Stimulated activated CD4-positive, alpha-beta T cell treated with anti-CD3 and anti-CD28 coated beads, Interleukin-2, amount 100 ng/mL, for 4 hours (primary cell): ENCODE measurements at places on chromosomes 2 and 18.

GRCh38 chr2:217729421-217730053, 273.3 kb downstream of the TNS1 start:
- no peak for DNase-seq

GRCh38 chr2:192498747-192499146, 304.0 kb upstream of the TMEFF2 start:
- DNase-seq = no peak

DNA sequence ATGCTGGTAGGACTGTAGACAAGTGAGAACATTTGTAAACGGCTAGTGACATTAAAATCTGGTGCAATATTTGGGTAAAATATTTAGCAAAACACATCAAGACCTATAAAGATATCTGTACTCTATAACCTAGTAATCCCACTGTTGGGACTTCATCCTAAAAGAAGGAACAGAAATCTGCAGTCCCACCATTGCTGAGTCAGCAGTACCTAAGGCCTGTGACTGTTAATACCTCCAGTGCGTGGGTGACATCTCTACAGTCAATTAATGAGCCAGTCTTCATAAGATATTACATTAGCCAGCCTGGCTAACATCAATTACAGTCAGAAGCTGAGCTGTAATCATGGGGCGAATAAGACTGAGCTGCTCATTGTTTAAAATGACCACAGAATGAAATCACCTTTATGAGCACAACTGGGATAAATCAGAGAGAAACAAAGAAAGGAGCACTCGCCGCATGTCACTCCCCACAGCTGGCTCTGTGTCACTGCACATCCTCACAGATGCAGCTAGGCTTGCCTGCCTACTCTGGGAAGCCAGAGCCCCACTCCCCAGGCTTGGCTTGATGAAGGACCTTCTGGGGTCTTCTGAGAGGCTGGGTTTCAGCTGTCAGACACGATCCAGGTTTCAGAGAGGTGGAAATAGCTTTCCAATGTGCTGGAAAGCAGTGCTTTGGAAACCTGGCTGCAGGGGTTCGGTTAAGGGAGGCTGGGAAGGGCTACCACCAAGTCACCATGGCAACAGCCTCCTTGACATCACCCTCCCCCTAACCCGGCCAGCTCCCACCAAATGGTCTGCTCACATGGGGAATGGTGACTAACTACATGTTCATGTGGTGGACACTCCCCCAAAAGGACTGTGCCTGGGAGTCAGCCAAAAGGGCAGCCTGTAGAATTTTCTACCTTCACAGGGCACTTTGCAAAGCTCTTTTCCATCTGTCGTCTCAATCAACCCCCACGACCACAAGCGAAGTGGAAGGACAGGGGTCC, 145.0 kb downstream of the ZBTB7C start:
- no peak for DNase-seq

- DNase-seq = no peak
Observed at GRCh38 chr2:106959975-106960682, 74.2 kb upstream of the ST6GAL2 start.

DNA sequence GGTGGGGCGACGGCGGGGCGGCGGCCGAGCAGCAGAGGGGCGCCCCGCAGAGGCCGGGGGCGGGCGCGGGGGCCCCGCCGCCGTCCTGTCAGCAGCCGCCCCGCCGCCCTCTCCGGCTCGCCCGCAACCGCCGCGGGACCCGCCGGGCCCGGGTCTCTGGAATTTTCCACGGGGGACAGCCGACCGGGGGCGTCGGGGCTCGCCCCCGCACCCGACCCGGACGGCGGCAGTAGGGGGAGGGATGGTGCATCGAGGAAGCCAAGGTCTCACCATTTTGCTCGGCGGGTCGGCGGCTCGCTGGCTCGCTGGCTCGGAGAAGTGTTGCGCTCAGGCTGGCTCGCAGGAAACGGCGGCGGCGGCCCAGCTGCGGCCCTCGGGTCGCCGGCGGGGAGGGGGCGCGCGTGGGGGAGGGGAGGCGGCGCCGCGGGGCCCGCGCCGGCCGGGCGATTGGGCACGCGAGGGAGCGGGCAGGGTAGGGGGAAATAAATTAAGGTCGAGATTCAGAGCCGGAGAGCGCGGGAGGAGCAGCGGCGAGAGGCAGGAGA, 405 bp downstream of the PPP3R1 start:
- DNase-seq = peak; percentile 48

GRCh38 chr2:43872151-43872550, 33.4 kb downstream of the ABCG8 start:
- no peak for DNase-seq

DNA sequence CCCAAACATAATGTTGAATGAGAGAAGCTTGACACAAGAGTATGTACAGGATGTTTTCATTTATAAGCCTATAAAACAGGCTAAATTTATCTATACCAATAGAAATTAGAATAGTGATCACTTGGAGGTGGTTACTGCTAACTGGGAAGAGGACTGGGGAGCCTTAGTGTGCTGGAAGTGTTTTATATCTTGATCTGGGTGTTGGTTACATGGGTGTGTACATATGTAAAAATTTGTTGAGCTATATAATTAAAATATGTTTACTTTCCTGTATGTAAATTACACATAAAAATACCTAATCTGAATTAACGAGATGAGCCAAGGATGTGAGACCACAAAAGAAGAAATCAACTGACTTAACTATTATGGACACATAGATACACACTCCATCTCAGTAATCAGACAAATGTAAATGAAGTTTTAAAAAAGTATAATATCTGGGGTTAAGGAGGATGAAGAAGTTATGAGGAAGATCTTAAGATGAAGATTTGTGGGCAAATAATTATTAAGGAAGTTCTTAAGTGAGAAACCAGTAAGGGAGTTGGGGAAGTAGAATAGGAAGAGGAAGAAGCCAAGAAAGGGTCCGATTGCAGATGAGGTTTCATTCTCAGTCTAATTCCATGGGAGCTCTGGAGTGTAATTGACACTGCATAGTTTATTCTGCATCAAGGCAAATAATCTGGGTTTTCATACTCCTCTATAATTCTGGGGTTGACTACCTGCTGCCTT, 32.3 kb upstream of the NABP1 start:
- no peak for DNase-seq

- no peak for DNase-seq
Observed at GRCh38 chr2:241803387-241804325, 5.3 kb upstream of the NEU4 start.

DNA sequence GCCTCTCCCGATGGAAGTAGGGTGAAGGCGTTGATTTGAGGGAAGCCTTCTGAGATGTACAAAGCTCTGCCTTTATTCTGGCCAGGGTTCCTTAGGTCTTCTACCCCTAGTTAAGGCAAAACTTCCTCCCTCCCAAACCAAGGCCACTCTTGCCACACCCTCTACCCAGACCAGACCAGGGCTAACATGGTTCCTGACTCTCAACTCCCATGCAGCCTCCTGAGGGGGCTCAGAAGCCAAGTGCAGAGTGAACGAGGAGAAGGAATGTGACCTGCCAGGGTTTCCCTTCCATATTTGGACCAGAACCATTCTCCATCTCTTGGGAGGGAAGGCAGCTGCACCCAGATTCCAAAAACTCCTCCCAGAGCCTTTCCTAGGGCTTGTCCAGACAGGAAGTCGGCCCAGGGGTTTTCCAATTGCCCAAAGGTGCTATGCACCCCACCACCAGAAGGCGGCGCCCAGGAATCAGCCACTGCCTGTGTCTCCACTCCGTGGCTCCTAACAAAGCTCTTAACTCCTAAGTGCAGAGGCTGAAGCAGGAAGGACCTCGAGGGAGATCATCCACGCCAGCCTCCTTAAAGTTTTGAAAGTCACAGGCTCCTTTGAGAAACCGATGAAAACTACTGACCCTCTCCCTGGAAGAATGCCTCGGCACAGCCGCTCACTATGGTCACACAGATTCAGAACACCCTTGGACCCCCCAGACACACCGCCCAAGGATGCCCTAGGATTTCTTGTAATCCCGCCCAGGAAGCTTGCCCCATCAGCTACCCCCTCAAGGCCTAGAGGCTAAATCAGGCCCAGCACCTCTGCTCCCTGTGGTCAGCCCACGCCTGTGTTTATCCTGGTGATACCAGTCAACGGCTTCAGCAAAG, 157.8 kb downstream of the SMAD2 start:
- DNase-seq = peak; percentile 18

DNA sequence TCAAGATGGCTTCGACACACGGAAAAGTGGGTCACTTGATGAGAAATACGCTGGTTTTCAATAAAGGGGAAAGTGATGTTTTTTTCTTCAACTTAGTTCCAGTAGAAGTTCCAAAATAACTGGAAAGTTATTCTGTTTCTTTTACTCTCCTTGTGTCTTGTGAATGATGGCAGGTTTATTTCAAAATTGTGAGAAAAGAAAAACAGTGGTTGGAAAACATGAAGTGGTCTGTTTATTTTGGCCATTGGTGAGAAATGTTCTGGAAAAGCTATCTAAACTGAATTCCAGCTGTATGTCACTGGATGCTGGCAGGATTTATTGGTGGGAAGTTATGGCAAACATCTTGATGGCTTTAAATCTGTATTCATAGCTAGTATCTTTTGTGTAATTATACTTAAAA, 484.1 kb downstream of the DCC start:
- DNase-seq = no peak

GRCh38 chr18:21684731-21685130, 19.8 kb downstream of the ABHD3 start:
- no peak for DNase-seq

DNA sequence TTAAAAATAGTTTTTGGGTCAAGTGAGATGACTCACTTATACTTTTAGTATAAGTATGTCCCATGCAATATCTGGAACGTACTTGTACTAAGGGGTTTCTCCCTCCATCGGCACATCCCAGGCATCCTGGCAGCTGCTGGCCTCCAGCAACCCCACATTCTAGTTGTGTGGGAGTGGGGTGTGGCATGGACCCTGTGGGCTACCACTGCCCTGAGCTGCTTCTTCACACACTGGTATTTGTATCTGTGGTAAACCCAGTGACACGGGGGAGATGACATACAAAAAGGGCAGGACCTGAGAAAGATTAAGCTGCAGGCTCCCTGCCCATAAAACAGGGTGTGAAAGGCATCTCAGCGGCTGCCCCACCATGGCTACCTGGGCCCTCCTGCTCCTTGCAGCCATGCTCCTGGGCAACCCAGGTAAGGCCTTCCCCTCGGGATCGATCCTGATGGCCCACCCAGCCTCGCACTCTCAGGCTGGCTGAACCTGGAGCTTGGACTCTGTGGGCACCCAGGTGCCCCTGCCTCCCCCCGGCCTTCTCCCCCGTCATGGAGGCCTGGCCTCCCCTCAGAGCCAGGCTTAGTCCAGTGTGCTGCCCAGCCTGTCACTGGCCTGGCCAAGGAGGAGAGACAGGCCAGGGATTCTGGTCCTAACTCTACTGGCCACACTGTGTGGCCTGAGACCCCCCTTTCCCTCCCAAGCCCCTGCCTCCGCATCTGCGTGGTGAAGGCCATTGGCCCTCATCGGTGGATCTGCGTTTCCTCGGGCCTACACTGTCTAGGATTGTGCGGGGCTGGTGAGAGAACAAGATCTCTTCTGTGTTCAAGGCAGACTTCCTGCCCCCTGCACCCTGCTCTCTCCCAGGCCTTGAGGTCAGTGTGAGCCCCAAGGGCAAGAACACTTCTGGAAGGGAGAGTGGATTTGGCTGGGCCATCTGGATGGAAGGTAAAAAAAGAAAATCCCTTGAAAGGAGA, at the start of gene GNLY:
Gene GNLY (plus strand): TSS at position 307 of the 974 bp plus-strand sequence. CDS start 61 bp downstream, at position 368.
- no peak for DNase-seq

DNA sequence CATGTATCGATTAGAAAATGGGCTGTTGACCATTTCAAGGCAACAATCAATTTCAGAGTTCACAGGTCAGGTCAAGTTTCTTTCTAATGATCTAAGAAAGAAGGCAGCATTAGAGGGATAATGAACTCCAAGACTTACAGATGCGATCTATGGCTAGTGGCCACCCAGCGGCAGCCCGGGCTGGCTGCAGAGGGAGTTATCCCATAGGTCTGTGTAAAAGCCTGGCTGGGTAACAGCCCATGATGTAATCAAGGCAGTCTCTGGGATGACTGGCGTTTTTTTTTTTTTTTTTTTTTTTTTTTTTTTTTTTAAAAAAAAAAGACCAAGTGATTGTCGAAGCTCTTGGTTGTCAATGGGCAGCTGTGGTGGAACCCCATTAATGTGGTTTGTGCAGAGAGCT, 171.1 kb upstream of the SKOR2 start:
- no peak for DNase-seq

GRCh38 chr18:78074400-78075020, 824.9 kb downstream of the GALR1 start:
- no peak for DNase-seq

GRCh38 chr2:25576596-25576995, 96.8 kb downstream of the DTNB start:
- DNase-seq = no peak

DNA sequence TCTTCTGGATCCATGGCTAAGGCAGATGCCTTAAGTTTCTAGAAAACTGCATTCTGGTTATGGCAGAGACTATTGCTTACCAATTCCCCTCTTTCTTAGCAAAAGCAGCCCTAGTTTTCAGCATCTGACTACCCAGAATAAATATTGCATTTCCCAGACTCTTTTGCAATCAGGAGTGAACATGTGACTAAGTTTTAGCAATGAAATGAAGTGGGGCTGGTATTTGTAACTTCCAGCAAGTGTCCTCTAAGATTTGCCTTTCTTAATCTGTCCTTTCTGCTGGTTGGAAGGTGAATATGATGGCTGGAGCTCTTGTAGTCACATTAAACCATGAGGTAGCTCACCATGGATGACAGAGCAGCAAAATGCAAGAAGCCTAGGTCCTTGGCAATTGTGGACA, 132.9 kb upstream of the PKDCC start:
- DNase-seq = no peak

- DNase-seq = no peak
Observed at GRCh38 chr2:26043862-26044696, 10.2 kb downstream of the RAB10 start.

GRCh38 chr2:3462493-3463104, 56.7 kb downstream of the ADI1 start:
- DNase-seq = no peak

DNA sequence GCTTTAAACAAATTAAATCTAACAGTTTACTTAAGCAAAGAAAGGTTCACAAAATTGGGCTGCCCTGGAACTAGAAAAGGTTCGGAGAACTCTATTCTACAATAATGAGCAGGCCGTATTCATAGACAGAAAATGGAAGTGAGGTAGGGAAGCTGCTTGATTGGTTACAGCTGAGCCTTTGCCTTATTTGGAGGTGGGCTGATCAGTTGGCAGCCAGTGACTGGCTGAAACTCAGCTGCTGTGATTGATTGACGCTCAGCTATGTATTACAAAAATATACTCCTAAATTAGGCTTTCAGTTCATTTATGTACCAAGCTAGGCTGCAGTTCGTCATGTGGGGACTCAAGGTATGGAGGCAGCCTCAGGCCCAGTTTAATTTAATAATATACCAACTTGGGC, 42.3 kb upstream of the TTR start:
- DNase-seq = no peak
